Activated T-helper 1 cell treated with anti-CD3 and anti-CD28 coated beads, Interleukin-12 subunit alpha, Interleukin-12 subunit beta, Interleukin-2, Interleukin-4 antibody, amounts not matched to agents 30 ng/mL and 10 ng/mL and 1 ng/mL, durations not matched to agents 14 hours and 24 hours and 36 hours (primary cell): ENCODE measurements at places on chromosomes 2 and 18. TPM values are rescaled to one million over a fixed set of nuclear protein-coding genes. Genes with fewer than 3 reads are reported as not detected.

- H3K4me3 ChIP-seq: no peak overlapping the region
- peaks cover 16% of the 10 kb centered on the region for H3K4me1 ChIP-seq
- no peaks in the 10 kb centered on the region for H3K27me3 ChIP-seq
These were observed 6.2 kb upstream of the KDSR start for GRCh38 chr18:63373161-63373560.

DNA sequence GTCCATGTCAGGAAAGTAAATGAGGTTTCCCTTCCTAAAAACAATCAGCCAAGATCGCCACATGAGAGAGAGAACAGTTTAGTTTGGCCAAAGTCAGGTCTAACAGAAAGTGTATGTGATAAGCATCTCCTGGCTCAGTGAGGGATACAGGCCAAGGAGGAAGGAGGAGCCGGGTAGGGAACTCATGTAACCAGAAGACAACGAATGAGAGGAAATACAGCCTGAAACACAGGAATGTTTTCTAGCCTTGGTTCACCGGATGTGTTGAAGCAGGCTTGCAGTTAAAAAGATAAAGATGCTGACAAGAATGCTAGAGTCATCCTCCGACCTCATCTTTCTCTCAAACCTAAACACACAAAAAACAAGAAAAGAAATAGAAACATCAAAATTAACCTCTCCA lies 283.9 kb upstream of the SIX2 start:
- no peak overlapping the region for H3K4me3 ChIP-seq
- H3K27me3 ChIP-seq: peaks cover 8% of the 10 kb centered on the region
- no peak for DNase-seq
- H3K4me1 ChIP-seq: peaks cover 19% of the 10 kb centered on the region
- no peak overlapping the region for H3K27ac ChIP-seq
- H3K36me3 ChIP-seq: no peaks in the 10 kb centered on the region

DNA sequence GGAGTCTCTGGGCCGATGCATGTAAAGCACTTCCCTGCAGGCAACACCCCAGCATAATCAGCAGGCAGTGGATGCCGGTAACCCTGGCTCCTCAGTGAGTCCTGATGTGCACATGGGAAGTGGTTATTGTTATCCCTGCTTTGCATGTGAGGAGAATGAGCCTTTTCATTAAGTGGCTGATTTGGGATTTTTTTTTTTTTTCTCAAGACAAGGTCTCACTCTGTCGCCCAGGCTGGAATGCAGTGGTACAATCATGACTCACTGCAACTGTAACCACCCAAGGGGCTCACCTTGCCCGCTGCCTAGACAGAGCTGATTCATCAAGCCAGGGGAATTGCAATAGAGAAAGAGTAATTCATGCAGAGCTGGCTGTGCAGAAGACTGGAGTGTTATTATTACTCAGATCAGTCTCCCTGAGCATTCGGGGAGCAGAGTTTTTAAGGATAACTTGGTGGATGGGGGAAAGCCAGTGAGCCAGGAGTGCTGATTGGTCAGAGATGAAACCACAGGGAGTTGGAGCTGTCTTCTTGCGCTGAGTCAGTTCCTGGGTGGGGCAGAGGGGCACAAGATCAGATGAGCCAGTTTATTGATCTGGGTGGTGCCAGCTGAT lies 95.4 kb downstream of the SOCS6 start:
- H3K36me3 ChIP-seq: no peaks in the 10 kb centered on the region
- no peaks in the 10 kb centered on the region for H3K4me1 ChIP-seq
- H3K27ac ChIP-seq: no peak overlapping the region
- no peaks in the 10 kb centered on the region for H3K27me3 ChIP-seq

- H3K4me3 ChIP-seq: no peak overlapping the region
- no peaks in the 10 kb centered on the region for H3K27me3 ChIP-seq
- no peak for DNase-seq
- H3K4me1 ChIP-seq: no peaks in the 10 kb centered on the region
- no peaks in the 10 kb centered on the region for H3K36me3 ChIP-seq
These were observed 218.1 kb downstream of the WDR7 start for GRCh38 chr18:56869189-56869777.

DNA sequence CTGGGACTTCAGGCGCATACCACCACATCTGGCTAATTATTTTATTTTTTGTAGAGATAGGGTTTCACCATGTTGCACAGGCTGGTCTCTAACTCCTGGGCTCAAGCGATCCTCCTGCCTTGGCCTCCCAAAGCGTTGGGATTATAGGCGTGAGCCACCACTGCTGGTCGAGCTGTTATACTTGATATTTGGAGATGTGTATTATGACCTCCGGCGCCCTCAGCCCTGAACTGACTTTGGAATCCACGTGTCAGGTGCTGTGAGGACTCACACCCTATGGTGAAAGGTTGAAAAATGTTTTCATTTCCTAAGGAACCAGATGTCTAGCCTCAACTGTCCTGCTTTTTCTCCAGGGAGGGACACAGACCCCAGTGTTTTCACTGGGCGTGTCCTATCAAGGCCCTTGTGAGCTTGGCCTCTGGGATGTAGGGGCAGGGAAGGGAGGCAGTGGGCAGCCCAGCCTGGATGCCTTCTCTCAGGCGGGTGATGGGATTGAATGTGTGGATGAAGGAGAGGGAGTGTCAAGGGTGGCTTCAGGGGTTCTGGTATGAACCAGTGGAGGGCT lies 56.4 kb upstream of the HAAO start:
- H3K27ac ChIP-seq: no peak overlapping the region
- H3K27me3 ChIP-seq: peaks cover 11% of the 10 kb centered on the region
- no peak for DNase-seq
- H3K4me1 ChIP-seq: no peaks in the 10 kb centered on the region

GRCh38 chr2:203543898-203544328 lies 8.8 kb upstream of the RAPH1 start:
- H3K36me3 ChIP-seq: no peaks in the 10 kb centered on the region
- peaks cover 14% of the 10 kb centered on the region for H3K4me1 ChIP-seq
- no peak overlapping the region for H3K27ac ChIP-seq
- no peak for DNase-seq

GRCh38 chr18:72783530-72783929 lies 84.3 kb downstream of the NETO1 start:
- H3K27me3 ChIP-seq: no peaks in the 10 kb centered on the region
- no peak for DNase-seq
- H3K27ac ChIP-seq: no peak overlapping the region
- H3K4me3 ChIP-seq: no peak overlapping the region

DNA sequence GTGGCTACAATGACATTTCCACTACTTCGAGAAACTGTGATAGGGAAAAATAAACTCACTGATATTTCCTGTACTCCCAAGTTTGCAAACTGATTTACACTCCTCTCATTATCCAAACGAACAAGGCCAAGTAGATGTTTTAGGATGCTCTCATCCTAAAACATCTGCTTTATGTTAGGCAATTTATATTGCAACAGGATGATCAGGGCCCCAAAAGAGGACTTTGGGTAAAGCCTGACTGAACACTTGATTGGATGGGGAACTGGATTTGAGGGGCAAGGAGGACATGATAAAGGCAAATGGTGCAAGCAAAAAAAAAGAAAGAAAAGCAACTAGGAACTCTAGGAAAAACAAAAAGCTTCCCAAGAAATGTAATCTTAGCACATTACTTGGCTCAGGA lies 2.1 kb upstream of the HES6 start:
- H3K27ac ChIP-seq: no peak overlapping the region
- H3K27me3 ChIP-seq: peaks cover 20% of the 10 kb centered on the region
- H3K4me3 ChIP-seq: peak overlapping the region; percentile 1

DNA sequence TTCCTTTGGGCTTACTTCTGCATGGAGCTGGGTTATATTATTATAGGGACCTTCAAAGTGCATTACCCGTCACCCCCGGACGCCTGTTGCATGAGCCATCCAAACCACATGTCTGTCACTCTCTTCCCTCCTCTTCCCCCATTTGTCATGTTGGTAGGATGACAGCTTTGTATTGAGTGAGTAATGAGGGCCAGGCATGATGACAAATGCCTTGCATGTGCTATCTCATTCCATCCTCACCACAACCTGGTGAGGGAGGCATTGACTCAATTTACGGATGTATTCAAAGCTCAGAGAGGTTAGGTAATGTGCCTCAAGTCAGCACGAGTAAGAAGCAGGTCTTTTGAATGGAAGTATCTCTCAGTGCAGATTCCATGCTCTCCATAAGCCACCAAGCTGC lies 510.5 kb upstream of the TNP1 start:
- H3K27ac ChIP-seq: no peak overlapping the region
- no peak overlapping the region for H3K4me3 ChIP-seq
- no peak for DNase-seq
- H3K36me3 ChIP-seq: no peaks in the 10 kb centered on the region
- no peaks in the 10 kb centered on the region for H3K4me1 ChIP-seq

ANXA4 gene
- total RNA-seq: 36.2 and 38.0 TPM in 2 replicates

- H3K27ac ChIP-seq: no peak overlapping the region
- H3K4me1 ChIP-seq: no peaks in the 10 kb centered on the region
- H3K36me3 ChIP-seq: no peaks in the 10 kb centered on the region
- H3K27me3 ChIP-seq: no peaks in the 10 kb centered on the region
- no peak for DNase-seq
- H3K4me3 ChIP-seq: no peak overlapping the region
These were observed 364.0 kb upstream of the MEIS1 start for GRCh38 chr2:66070721-66071602.

MTCL1 gene
- 0.20 and 0.80 TPM in 2 replicates for total RNA-seq

LIMS4 gene
- total RNA-seq: 0.12 TPM in 1 of 2 replicates, not detected in the other

MGAT5 gene
- total RNA-seq: 25.8 and 26.2 TPM in 2 replicates

DCC gene
- total RNA-seq: not detected in 2 replicates

G6PC2 gene
- not detected in 2 replicates for total RNA-seq

ABCB11 gene
- total RNA-seq: 0.02 TPM in 1 of 2 replicates, not detected in the other

PLGLB1 gene
- 0.59 and 1.1 TPM in 2 replicates for total RNA-seq

DNA sequence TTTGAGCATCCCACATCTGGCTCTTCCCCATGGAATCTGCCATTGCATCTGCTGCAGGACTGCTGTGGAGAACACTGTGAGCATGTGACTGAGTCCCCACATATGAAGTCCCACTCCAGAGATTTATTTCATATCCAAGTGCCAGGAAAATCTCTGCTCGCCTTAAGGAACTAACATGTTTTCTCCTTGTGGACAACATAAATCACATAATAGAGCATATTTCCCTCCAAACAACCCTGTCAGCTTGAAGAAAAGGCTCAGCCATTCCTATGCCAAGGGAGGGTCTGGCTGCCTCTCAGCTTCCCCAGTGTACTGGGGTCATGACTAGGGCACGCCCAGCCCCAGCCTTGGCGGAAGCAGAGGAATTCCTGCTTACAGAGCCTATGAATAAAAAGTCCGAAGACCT lies 193.7 kb downstream of the DNER start:
- no peak for DNase-seq
- H3K4me3 ChIP-seq: no peak overlapping the region
- H3K27ac ChIP-seq: no peak overlapping the region

CHN1 gene
- total RNA-seq: 3.4 and 4.8 TPM in 2 replicates

GRCh38 chr2:69495008-69495407 lies 57.8 kb upstream of the NFU1 start:
- H3K27me3 ChIP-seq: no peaks in the 10 kb centered on the region
- no peak overlapping the region for H3K4me3 ChIP-seq
- H3K27ac ChIP-seq: peak overlapping the region; percentile 34
- DNase-seq: no peak
